Stimulated activated CD8-positive, alpha-beta memory T cell treated with anti-CD3 and anti-CD28 coated beads, Interleukin-4, amount 100 ng/mL, for 1 hour (primary cell): ENCODE measurements at places on chromosomes 1 and 21.

- DNase-seq = no peak
Measured at GRCh38 chr1:177937931-177938330, 31.9 kb downstream of the SEC16B start.

GRCh38 chr1:5632224-5632623 lies 360.0 kb downstream of the NPHP4 start:
- DNase-seq = no peak

GRCh38 chr1:7207875-7208646 lies 422.8 kb downstream of the CAMTA1 start:
- no peak for DNase-seq

DNA sequence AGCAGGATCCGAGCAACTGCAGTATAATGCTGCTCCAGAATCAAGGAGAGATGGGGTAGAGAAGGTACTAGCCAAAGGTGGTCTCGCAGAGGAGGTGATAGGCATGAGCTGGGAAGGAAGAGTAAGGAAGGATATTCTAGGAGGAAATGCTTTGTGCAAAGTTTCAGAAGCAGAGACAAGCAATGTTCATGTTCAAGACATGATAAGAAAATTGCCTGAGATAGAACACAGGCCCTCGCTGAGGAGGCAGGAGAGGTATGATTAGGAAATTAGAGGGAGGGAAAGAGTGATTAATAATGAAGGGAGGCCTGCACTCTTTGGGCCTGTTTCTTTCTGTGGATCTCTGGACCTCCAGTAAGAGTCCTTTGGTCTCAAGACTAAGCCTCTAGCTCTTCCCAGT lies 12.9 kb upstream of the ETV3 start:
- no peak for DNase-seq
